ENCODE measurements at places on chromosomes 2 and 18.

GRCh38 chr2:79980816-79981215 lies 323.7 kb downstream of the LRRTM1 start:
- DNase-seq, result no peak

DNA sequence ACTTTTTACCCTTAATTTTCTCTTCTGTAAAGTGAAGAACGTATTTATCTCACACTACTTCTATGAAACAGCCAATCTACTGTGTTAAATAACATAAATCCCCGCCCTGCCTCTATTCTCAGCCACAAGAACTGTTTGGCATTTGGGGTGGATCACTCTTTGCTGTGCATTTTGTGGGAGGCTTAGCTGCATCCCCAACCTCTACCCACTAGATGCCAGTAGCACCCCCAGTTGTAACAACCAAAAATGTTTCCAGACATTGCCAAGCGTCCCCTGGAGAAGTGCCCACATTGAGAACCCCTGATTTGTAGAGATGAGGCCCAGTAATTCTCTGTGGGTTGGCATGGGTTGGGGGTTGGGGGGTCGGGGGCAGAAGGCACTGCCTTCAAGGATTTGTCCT lies 94.7 kb upstream of the BOD1L2 start:
- DNase-seq, result no peak

DNA sequence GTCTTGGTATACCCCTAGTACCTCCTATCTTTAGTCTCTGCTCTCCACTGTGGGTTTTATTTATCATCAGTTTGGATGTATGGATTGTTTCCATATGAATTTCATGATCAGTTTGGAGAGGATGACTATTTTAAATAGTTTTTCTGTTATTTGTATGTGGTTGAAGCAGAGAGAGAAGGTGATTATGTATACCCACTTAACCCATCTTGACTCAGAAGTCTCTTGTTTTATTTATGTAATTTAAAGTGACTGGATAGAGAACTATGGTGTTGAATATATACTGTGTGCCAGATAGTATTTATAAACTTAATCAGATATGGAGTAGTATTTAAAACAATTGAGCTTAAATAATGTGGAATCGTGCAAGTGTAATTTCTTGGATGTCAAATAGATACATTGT lies 39.9 kb downstream of the SMAD4 start:
- DNase-seq, result no peak

DNA sequence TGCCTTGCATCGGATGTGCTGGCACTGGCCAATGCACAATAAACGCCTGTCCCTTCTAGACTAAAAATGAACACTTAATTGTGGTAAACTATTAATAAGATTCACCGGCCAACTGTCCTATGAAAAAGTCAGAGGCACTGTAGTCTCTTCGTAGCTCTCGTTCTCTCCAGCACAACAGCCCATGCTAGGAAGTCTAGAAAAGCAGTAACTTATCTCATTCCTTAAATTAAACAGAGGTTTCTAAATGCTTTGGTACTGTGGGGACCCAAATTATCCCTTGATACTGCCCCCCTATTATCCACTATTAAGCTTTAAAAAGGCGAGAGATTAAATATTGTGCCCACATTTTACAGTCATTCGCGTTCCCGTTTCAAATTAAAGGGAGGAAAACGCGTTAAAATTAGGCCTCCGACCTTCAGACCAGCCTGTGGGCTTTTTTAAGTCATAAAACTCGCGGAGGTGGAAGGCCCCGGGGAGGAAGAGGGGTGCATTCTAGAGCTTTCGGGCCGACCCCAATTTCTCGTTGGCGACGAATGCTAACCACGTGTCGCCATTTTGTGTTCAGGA lies 1.5 kb upstream of the PCBP1 start:
- DNase-seq, result no peak

Measured in activated CD4-positive, alpha-beta T cell treated with anti-CD3 and anti-CD28 coated beads, Interleukin-2, amount 50 U/mL, for 24 hours (primary cell).